ENCODE measurements at places on chromosomes 7 and 10.

GRCh38 chr7:148264933-148265557, 325.5 kb upstream of the C7orf33 start:
- DNase-seq = peak; percentile 60

- DNase-seq = peak; percentile 1
Measured at GRCh38 chr10:6014241-6014761, 37.0 kb upstream of the IL15RA start.

GRCh38 chr7:142804728-142805207, 34.0 kb downstream of the PRSS2 start:
- no peak for DNase-seq

GRCh38 chr10:21337171-21337792, 188.2 kb downstream of the SKIDA1 start:
- no peak for DNase-seq

DNA sequence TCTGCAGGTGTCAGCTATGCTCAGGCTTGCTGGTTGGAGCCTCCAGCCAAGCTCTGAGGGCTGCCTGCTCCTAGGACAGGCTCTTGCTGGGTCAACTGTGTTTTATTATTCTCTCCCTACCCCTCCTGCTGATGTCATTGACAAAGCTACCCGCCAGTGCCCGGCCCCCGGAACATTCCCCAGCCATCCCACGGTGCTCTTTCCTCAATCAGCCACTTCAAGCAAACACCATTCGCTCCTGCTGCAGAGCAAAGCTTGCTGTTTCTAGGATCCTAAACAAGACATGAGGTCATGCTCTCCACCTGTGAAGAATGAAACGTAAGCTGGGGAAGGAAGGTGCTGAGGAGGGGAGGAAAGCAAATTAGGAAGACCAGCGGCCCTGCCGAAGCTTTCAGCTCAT, 2.1 kb upstream of the C10orf71 start:
- DNase-seq = no peak

GRCh38 chr10:69911613-69912528, 110.2 kb downstream of the COL13A1 start:
- DNase-seq = no peak

DNA sequence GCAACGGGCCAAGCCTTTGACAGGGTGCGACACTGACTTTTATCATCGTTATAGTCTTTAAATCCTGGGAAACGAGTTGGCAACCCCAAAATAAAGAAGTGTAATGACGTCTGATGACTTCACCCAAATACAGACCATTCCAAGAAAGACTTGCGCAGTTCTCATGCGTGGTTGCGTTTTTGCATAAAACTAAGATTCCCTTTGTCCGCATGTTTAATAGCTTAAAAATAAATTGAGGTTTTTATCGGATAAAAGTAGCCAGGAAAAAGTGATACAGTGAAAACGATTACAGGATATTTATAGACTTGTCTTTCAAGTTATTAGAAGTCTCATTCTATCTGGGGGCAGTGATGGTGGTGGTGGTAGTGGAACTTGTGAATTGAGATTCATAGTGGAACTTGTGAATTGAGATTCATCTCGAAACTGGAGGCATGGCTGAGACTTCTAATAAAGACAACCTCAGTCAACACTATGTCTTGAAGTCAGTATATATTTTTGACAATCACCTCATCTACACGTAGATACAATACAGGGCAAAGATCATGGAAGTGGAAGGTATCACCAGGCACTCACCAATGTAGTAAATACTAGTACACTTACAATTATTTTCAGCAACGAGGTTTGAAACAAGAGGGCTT, 1.2 kb upstream of the NAMPT start:
- no peak for DNase-seq

GRCh38 chr10:104257235-104257634, 2.5 kb downstream of the GSTO1 start:
- no peak for DNase-seq

DNA sequence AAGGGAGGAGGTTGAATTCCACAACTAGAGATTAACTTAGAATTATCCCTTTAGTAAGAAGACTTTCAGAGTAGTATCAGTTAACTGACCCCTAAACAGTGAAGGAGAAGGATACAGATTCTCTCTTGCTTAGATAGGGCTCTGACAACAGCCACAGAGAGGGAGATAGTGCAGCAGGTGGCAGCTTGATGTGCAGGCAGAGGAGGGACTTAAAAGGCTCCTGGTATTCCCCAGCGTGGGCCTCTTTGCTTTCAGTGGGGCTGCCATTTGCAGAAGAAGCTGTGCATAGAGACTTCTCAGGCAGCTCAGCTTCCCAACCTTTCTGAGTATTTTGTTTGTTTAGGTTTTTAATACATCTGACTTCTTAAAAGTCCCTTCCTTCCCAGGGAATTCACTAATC, 16.0 kb downstream of the FZD1 start:
- no peak for DNase-seq

GRCh38 chr10:132539894-132540293, 2.3 kb downstream of the INPP5A start:
- DNase-seq = no peak

DNA sequence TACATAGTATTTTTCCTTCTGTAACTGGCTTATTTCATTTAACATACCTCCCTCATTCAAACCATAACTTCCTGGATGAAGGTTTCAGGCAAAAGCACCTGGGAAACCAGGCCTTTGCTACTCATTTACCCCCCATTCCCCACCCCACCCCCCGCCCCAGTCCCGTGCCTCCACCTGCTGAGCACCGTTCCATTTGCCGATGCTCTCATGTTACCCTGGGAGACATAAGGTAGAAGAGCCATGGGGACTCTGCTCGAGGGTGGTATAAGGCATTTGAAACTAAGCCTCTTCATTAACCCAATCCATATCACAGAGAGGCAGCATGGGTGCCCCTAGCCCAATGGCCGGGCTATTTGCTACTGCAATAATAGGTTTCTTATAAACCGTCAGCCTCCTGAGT, 22.2 kb upstream of the MCM10 start:
- DNase-seq = no peak

GRCh38 chr10:125990974-125991373, 94.6 kb downstream of the FANK1 start:
- DNase-seq = no peak

DNA sequence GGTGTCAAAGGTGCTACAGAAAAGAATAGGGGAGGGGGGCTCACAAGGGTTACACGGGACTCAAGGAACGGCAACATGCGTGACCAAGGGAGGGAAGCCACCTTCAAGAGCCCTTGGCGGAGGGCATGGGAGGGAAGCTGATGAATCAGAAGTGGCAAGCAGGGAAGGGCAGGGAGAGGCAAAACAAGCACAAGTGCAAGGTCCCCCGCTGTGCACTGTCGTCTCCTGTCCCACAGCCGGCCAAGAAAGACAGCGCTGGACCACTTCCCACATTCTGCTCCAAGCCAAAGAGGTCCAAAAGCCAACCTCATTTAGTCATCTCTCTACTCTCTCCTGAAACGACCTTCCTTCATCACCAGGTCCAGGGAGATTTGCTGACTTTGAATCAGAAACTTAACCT, 102.7 kb downstream of the CALN1 start:
- DNase-seq = no peak

- DNase-seq = peak; percentile 19
Measured at GRCh38 chr7:75623390-75624133, 115.2 kb downstream of the HIP1 start.

DNA sequence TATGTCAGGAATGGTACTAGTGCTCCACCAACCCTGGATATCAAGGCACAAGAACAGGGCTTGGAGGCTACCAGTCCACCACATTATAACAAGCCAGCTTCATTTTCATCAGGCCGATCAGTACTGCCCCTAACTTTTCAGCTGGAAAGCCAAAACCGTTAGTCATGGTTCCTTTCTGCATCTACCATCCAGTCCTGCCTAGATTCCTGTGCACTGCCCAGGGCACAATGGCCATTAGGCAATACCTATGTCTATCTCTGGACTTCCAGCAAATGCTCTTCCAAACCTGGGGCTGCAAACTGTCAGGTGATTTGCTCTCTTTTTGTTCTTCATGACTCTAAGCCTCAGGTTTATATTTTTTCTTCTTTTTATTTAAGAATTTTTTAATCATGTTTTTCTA, 937.7 kb downstream of the SORCS1 start:
- no peak for DNase-seq

- DNase-seq = no peak
Measured at GRCh38 chr10:43195557-43195956, 57.3 kb downstream of the CSGALNACT2 start.

- no peak for DNase-seq
Measured at GRCh38 chr7:516606-517456, 2.8 kb downstream of the PDGFA start.

GRCh38 chr7:114786455-114786854, 135.4 kb upstream of the MDFIC start:
- DNase-seq = no peak

DNA sequence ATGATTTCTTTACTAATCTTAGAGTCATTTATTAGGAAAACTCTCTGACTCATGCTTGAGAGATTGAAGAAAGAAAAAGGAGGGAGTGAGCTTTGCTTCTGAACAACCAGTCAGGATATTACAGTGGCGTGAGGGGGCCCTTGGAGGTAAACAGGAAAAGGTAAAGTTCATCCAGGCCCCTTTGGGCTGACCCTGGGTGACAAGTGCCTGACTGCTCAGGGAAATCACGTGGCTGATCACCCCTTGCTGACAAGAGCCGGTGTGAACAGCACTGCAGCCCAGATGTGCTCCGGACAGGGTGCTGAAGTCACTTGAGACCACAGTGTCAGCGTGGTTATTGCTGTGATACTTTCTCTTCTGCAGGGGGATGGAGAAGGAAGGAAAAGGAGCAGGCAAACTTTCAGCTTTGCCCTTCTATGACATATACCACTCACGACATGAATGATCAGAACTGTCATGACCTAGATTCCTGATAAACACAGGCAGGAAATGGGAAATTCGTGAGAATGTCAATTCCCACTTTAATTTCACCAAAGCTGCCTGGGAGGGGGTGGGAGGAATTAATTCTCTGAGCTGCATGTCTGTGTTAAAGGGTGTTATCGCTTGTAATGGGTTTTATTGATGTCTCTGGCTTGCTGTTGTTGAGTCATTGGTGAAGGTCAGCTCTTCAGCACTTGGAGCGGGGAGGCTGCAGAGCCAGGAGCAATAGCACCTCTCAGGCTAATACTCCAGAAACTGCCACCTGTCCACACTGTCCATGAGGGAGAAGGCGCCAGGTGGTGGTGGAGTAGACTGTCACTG, 139.8 kb upstream of the AOAH start:
- DNase-seq = no peak

- DNase-seq = peak; percentile 15
Measured at GRCh38 chr10:94403380-94404213, 1.3 kb downstream of the TBC1D12 start.

DNA sequence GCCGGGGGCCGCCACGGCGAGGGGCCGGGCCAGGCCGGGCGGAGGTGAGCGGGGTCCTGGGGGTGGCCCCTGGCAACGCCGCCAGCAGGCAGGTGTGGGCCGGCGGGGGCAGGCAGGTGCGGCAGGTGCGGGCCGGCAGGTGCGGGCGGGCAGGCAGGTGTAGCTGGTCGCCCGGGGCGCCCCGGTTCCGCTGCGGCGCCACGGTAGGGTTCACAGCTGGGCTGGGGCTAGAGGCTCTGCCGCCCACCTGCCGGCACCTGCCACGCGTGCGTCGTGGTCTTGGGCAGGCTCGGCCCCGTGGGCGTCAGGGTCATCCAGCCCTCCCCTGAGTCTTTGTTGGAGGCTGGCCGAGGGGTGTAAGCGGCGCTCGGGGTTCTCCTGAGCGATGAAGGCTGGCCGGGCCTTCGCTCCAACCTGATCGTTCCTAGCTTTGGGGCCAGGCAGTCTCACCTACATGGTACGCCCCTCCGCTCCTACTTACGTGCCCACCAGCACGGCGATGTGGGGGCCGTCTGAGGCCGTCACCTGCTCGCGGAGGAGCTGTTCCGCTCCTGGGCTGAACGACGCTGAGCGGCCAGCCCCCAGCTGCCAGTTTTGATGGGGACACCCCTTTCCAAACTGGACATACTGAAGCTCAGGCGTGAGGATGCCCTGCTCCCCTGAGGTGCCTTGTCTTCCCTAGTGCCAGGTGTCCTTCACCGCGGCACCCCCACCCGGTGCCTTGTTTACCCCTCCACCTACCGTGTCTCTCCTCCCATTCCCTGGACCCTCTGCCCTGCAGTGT, 493 bp downstream of the ZMIZ2 start:
- DNase-seq = peak; percentile 60

DNA sequence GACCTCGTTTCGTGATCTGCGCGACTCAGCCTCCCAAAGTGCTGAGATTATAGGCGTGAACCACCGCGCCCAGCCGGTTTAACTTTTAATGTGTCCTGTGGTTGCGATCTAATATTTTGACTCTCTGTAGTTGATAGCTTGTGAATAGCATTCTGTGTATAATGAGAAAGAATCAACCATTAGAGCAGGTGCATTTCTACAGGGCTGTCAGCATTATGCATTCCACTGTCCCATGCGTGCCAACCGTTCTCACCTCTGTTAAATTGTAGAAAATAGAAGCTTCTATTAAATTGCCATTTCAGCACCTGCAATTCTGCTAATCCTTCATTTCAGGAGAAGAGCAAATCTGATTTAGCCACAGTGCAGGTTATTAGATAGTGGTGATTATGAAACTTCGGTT, 61.7 kb downstream of the VIM start:
- DNase-seq = no peak

GRCh38 chr7:32515890-32516550, 20.7 kb downstream of the AVL9 start:
- no peak for DNase-seq

GRCh38 chr10:4650582-4650981, 175.4 kb upstream of the AKR1E2 start:
- DNase-seq = no peak

DNA sequence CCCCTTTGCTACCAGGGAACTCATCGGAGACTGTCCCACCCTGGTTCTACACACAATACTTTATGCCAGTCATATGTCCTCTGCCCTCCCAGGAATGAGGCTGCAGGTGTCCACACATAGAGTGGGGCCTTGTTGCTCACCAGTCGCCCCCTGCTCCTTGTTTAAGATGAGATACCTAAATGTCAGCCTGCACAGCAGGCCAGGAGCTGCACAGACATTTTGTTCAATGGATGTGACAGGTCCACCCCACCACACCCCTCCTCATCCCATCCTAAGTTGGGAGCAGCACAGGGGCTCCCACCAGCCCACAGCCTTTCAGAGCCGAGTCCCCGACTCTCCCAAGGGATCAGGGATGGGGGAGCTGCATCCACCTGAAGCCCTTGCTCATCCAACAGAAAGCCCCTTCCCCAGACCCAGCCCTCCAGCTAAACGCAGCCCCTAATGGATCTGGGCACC, 6.2 kb upstream of the GRID1 start:
- DNase-seq = no peak

- no peak for DNase-seq
Measured at GRCh38 chr7:23105086-23105643, 420 bp upstream of the KLHL7 start.

Data from NCI-H2029 (cell line).